ENCODE measurements at places on chromosomes 3 and 15.

GRCh38 chr3:32869513-32870047 is 51.8 kb downstream of the TRIM71 start:
- no peak for DNase-seq

GRCh38 chr15:65862682-65863081 is 6.6 kb upstream of the RAB11A start:
- DNase-seq: peak; percentile 10

DNA sequence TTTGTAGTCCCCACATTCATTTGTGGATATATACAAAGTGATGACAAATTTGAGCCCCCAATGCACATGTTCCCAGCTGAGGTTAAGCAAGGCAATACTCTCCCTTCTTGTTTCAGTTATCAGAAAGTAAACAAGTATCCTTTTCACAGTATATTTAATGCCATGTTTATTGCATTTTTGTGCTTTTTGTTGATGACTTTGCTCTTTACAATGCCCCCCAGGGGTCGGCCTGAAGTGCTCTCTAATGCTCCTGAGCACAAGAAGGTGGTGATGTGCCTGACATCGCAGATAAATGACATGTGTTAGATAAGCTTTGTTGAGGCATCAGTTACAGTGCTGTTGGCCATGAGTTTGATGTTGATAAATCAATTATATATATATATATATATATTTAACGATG is 57.7 kb upstream of the THSD4 start:
- no peak for DNase-seq

DNA sequence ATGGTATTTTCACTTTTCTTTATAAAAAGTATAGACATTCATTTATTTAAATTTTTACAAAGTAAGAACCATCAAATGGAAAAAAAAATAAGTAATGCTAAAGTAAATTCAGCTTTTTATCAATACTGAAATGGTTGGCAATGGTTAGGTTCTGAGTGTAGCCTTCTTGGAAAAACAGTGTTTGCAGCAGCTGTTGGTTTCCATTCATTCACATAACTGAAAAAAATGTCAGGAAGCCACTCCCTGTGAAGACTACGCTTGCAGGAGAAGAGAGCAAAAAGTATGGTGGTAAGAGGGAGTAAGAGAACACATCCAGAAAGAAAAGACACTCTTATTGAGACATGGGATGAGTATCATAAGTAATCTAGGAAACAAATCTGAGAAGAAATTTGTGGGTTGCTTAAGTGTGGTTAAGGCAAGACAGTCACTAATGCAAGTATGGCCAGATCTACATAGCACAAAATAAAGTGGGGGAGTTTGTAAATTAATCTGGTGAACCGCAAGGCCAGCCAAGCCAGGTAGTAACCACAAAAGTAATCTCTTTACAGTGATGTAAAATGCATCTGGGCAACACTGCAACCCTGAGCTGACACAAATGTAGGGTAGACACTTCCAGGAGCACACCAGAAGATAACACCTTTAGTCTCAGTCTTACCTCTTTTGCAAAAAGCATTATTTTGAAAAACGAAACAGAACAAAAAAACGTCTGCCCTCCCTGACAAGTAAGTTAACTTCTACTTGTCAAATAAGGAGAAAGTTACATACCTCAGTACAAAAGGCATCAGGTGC is 133.7 kb downstream of the IGSF11 start:
- DNase-seq: no peak

GRCh38 chr15:68589783-68590710 is 11.3 kb downstream of the CORO2B start:
- DNase-seq: no peak

GRCh38 chr15:63626955-63627354 is 29.8 kb downstream of the FBXL22 start:
- no peak for DNase-seq

DNA sequence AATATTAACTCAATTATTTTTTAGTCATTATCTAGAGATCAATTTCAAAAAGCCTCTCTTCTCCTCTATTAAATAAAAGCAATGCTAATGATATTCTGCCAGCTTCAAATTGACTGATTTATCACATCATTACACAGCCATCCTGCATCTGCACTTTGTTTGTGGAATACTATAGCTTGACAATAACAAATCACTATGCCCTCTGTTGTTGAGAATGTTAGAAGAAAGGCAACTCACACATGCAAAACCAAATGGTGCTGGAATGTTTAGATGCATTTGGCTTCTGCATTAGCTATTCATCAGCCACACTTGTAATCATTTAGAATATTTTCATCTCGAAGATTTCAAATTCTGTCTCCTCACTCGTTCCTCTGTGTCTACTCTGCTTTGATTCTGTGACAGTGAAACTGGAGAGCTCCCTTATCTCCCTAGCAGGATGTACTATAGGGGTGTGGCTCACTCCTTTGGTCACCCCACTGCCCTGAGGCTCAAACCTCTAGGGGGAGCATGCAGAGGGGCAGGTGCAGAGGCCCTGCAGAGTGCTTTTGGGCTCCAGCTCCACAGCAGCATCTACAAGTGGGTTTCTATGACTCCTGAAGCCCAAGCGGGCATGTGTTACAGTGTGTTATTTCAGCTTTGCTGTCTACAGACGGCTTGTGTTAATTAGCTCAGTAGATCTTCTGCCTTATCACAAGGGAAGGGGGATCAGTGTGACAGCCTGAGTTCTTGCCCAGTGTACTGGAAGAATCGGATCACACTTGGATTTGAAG is 454.1 kb upstream of the BCHE start:
- DNase-seq: no peak

GRCh38 chr3:82085356-82085755 is 323.9 kb upstream of the GBE1 start:
- no peak for DNase-seq

DNA sequence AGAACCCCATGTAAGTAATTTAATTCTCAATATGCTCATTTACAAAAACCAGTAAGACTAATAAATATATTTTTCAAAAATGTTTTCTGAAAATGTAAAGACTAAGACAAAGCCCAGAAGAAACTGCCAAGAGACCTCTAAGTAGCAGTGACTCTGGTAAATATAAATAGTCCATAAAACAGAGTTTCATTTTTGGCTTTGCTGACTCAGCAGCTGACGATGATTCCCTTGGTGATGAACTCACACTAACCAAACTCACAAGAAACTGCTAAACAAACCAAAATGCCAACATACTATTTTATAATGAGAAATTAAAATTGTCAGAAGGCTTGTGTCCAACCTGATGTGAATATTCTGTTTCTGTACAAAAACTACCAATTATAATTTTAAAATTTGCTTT is 31.5 kb upstream of the IMPG2 start:
- no peak for DNase-seq

- DNase-seq: no peak
Measured at GRCh38 chr3:16013568-16013967, 160.9 kb upstream of the GALNT15 start.

DNA sequence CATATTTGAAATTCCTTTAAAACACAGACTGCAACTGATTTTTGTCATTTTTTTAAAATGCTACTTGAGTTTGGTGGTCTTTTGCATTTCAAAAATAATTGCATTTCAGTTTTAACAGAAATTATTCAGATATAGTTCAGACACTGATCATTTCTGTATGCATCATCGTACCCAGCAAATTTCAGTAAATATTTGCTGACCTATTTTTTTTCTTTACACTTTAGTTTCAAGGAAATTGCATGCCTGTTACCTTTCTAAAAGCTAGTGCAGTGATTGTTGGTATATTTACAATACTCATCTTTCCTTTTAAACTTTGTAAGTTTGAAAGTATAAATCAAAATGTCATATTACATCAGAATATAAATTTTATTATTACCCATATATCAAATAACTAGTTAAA is 32.4 kb downstream of the ALCAM start:
- DNase-seq: no peak

DNA sequence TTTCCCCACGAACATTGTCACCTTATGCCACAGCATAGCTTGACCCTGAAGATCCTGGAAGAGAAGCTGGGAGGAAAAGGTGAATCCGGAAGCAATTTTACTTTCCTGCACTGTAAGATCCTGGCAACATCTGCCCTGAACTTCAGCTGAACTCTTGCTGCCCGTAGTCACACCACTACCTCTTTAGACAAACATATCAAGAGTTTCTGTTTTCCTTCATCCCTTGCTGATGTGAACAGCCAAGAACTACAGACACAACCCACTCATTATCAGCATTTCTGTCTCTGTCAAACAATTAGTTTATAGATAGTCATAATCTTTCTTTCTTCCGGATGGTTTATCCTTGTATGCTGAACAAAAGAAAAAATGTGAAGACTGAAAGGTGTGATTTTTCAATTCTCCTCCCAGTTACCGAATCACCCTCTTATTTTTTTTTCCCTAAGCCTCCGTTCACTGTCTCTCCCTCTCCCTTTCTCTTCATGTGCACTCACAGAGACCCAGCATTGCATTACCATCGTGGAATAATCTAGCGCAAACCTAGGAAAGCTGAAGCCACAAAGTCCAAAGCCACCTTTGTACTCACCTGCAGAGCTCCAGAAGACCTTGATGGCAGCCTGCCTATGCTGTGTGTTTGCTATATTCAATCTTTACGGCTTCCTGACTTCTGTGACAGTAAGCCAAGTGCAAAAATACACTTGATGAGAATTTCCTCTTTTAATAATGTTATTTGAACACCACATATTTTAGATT is 229.2 kb downstream of the CDIN1 start:
- no peak for DNase-seq

DNA sequence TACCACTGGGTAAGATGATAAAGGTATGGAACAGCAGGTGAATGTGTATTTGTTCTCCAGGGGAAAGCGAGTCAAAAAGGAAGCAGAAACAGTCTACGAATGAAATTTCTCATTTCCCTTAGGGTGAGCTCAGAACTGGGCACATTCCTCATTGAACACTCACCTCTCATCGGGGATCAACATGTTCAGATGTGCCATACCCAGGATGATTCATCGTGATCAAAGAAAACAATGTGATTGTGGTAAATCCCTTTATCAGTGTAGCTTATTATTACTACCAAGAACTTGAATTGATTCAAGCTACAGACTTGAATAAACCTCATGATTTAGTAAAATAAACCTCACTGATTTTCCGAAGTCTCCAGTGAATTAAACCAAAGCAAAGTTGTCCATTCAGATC is 72.1 kb downstream of the GJD2 start:
- no peak for DNase-seq

GRCh38 chr3:9098716-9099675 is 135.7 kb upstream of the RAD18 start:
- no peak for DNase-seq

- no peak for DNase-seq
Measured at GRCh38 chr15:52082197-52083036, 30.2 kb downstream of the BCL2L10 start.

GRCh38 chr3:189927975-189928895 is 192.5 kb downstream of the P3H2 start:
- DNase-seq: no peak

- DNase-seq: no peak
Measured at GRCh38 chr3:54259636-54260035, 137.3 kb downstream of the CACNA2D3 start.

DNA sequence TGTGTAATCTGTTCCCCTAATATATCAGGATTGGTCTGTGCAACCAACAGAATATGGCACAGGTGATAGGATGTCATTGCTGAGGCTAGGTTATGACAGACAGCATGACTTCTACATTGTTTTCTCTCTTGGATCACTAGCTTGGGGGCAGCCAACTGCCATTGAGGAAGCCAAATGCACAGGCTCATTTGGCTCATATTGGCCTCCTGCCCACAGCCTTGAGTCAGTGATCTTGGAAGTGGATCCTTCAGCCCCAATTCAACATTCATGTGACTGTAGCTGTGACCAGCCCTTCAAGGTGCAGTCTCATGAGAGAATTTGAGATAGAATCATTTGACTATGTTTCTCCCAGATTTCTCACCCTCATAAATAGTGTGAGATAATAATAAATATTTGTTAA is 675.6 kb downstream of the GRM7 start:
- DNase-seq: no peak

GRCh38 chr3:23650371-23651140 is 155.2 kb upstream of the UBE2E1 start:
- no peak for DNase-seq

- no peak for DNase-seq
Measured at GRCh38 chr3:175326041-175326440, 466.9 kb downstream of the NAALADL2 start.

DNA sequence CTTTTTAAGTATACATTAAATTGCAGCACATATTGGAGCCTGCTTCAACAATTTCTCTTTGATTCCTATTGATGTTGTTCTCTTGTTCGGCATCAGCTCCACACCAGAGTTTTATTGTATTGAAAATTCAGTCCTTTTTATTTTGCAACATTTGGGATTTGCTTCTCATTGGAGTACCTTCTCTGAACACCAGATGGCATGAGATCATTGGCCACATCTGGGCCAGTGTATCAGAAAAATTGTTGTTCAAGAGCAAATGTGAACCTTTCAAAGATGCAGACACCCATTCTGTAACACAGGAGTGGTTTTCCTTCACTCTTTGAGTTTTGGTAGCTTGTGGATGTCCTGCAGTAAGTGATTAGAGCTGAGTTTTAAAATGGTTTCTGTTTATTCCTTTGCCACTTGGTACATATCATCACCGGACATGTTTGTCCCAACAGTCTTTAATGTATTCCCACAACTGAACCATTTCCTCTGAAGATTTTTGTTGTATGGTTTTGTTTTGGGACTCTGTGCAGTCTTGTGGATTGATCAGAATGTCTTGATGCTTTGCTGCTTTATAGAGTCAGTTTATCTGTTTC is 96.1 kb downstream of the MCTP2 start:
- DNase-seq: no peak

GRCh38 chr15:85157344-85157743 is 175.7 kb downstream of the PDE8A start:
- DNase-seq: no peak

DNA sequence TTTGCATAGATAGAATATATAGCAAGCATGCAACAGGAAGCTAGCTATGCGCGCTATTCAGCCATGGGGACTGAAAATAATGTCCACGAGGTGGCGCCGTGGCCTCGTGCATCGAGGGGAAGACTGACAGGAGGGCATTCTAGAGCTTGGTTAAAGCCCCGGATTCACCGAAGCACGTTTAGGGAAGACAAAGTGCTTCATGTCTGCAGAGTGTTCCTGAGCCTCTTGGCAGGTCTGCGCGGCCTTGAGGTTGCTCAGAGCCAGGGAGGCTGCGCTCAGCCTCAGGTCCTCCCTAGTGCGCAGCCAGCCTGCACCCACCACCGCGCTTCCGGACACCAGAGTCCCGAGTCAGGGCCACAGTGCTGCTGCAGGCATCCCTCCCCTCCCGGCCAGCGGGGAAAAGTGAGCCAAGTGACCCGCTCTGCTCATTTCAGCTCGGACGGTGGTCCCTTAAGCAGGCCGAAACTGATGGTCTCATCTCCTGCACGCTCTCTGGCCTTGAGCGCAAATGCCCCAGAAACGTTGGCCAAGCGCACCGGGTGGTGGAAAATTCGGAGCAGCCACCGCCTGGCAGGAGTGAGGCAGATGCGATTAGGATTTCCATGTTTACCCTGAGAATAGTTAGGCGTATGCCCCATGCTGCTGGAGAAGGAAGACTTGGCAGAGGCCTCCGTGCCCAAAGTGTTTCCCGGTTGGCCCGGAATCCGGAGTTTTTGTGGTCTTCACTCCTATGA is 24.8 kb downstream of the GABRA5 start:
- peak; percentile 80 for DNase-seq

Data from NCI-H1048 (cell line).